Activated CD4-positive, alpha-beta T cell treated with anti-CD3 and anti-CD28 coated beads, Interleukin-2, amount 10 ng/mL, durations not matched to agents 7 days and 5 days (primary cell): ENCODE measurements at places on chromosomes 3 and 15. TPM values are rescaled to one million over a fixed set of nuclear protein-coding genes. Genes with fewer than 3 reads are reported as not detected.

DNA sequence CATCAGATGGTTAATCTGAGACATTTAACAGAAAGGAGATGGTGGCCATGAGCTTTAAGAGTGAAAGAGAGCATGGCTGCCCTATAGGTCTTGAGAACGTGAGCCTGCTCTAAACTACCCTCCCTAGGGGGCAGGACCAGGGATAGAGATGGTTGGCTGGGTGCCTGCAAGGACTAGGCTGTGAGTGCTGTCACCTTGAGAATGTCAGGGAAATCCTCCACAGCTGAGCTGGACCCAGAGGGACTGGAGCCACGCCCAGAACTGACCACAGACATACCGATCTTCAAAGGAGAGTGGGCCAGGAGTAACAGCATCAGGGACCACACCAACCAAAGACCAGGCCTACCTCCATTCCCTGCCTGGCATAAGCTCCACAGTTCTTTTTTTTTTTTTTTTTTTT lies 53.6 kb upstream of the UBE2E1 start:
- DNase-seq: no peak

- DNase-seq: no peak
Observed at GRCh38 chr3:191342411-191342810, 12.1 kb upstream of the UTS2B start.

DNA sequence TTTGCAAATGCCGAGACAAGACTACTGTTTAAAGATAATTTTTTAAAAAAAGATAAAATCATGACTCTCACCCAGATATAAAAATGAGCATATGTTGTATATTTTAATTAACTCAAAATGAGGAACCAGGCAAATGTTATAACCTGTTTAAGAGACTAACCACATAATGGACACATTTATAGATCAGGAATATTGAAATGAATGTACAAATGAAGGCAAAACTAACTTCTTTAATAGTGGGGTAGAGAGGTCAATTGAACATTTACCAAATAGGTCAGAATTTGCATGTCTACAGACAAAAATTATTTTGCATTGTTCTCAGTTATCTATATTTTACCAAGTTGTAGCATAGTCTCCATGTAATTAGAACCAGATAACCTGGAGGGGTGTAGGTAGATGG lies 134.3 kb upstream of the PFN2 start:
- DNase-seq: no peak

The IQCH gene
- total RNA-seq: 0.77 TPM

- DNase-seq: no peak
Observed at GRCh38 chr3:180633722-180634121, 31.8 kb downstream of the TTC14 start.

DNA sequence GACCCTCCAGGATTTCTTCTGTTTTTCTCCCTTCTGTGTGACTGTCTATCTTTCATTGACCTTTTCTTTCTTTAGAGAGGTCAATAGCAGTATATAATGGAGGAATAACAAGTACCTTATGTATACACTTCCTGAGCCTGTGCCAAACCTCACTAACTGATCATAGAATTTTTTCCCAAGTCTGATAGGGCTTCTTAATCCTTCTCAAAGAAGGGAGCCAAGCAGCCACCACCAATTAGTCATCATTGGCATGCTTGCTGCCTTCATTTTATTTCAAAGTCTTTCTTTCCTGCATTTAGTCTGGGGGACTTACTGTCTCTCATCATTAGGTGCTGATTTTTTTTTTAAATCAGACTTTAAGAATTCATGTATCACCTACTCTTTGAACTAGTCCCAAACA lies 327.0 kb downstream of the FEZF2 start:
- DNase-seq: no peak
